ENCODE measurements at places on chromosomes 12 and 14. TPM values are rescaled to one million over a fixed set of nuclear protein-coding genes. Genes with fewer than 3 reads are reported as not detected.

Gene SYCP3
- total RNA-seq, result 0.25 TPM

Gene AKAP5
- total RNA-seq, result 5.1 TPM

Gene REM2
- total RNA-seq, result 0.63 TPM

Gene HAL
- 0.88 TPM for total RNA-seq

Gene ZFP36L1
- 289 TPM for total RNA-seq

Gene CRACR2A
- total RNA-seq, result 6.1 TPM

Gene TCL1B
- not detected for total RNA-seq

Gene GPR84
- 1.7 TPM for total RNA-seq

Gene KRT83
- total RNA-seq, result not detected

Gene TDRD9
- total RNA-seq, result 6.6 TPM

Gene RTN1
- total RNA-seq, result 5.1 TPM

Gene AMIGO2
- total RNA-seq, result 8.7 TPM

Gene BEST3
- total RNA-seq, result 0.57 TPM

Gene BCL11B
- 3.3 TPM for total RNA-seq

Gene SMCO2
- total RNA-seq, result 0.38 TPM

Gene KCNC2
- not detected for total RNA-seq

Gene BMP4
- total RNA-seq, result 11.2 TPM

Gene PLBD1
- 28.6 TPM for total RNA-seq

Gene PTGDR
- 3.1 TPM for total RNA-seq

Gene C2CD5
- 48.4 TPM for total RNA-seq

Gene NCAPD2
- 23.4 TPM for total RNA-seq

Gene NPFF
- not detected for total RNA-seq

Gene RHNO1
- 17.2 TPM for total RNA-seq

Gene SEL1L
- total RNA-seq, result 115 TPM

Gene RNU7-1
- total RNA-seq, result not detected

Gene USP44
- total RNA-seq, result 2.8 TPM

Gene CCDC177
- total RNA-seq, result not detected

Gene AKAP6
- 10.5 TPM for total RNA-seq

Gene CMTM5
- total RNA-seq, result 0.54 TPM

Gene SLC25A47
- total RNA-seq, result not detected

Gene DPPA3
- total RNA-seq, result not detected

Gene COCH
- total RNA-seq, result 1.6 TPM

Gene KRT7
- total RNA-seq, result 1,490 TPM

Gene CLMN
- total RNA-seq, result 151 TPM

Gene RNASE4
- total RNA-seq, result 22.8 TPM

Gene AEBP2
- 46.4 TPM for total RNA-seq

Gene LRRC43
- total RNA-seq, result 4.8 TPM

Gene FAIM2
- 5.5 TPM for total RNA-seq

Gene ADCY6
- total RNA-seq, result 66.9 TPM

Gene TOMM20L
- total RNA-seq, result not detected

Gene ADAMTS20
- not detected for total RNA-seq

Gene ISCA2
- total RNA-seq, result 27.1 TPM

Gene KRT74
- not detected for total RNA-seq

Gene RNASE7
- not detected for total RNA-seq

Gene COX8C
- total RNA-seq, result not detected

Gene GSC
- total RNA-seq, result not detected

Gene PMEL
- 1.7 TPM for total RNA-seq

Gene AJUBA
- total RNA-seq, result 28.5 TPM

Measured in kidney (tissue), 22 donors.